ENCODE measurements at places on chromosomes 6 and 20. TPM values are rescaled to one million over a fixed set of nuclear protein-coding genes. Genes with fewer than 3 reads are reported as not detected.

DNA sequence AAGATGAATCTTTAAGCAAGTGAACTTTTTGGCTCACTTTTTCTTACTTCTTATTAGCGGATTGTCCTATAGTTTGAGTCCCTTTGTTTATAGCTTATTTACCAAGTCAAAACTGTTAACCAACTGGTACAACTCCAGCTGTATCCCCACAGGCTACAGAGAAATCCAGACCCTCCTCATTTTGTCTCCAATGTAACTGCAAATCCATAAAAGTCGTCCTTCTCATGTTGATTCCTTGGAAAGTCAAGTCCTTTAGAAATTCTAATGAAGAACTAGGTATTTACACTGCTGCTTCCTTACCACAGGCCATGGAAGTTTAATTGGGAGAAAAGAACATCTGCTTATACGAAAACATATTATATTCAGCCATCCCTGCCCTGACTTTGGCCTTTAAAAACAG lies 729.1 kb upstream of the NRSN1 start:
- no peak for DNase-seq

DNA sequence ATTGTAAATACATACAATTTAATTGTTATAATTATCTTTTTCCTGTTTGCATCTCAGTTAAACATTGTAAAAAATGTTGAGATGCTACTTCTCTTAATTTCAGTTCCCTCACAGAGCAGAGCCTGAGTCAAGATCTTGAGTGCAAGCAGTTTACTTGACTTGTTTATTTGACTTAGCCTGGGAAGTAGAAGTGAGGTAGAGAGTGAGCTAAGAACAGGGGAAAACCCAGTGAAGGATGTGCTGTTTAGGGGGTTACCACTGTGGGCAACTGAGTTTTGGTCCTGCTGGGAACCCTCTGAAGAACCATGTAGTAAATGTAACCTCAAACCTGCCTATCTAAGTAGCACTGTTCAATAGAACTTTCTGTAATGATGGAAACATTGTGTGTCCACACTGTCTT lies 495.2 kb upstream of the FLRT3 start:
- DNase-seq: peak; percentile 4

- DNase-seq: no peak
Observed at GRCh38 chr20:37526238-37526838, 1.3 kb downstream of the BLCAP start.

GRCh38 chr6:3389390-3390167 lies 67.3 kb downstream of the SLC22A23 start:
- no peak for DNase-seq

Gene PRKN
- 1.4 TPM for total RNA-seq
